ENCODE measurements at places on chromosomes 16 and 17.

DNA sequence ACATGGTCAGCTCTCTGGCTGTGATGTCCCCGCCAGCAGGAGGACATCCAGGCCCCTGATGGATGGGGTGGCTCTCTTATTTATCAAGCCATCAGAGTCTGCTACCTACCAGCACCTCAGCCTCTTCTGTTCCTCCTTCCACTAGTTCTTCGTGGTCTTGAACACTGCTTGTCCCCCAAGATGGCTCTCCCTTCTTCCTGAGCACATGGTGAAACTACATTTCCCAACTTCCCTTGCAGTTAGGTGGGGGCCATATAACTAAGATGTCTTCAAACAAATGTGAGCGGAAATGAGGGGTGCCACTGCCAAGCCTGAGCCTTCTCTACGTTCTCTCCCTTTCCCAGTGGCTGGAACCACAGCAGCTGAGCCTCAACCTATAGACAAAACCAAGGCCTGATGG, 29.8 kb upstream of the CCDC182 start:
- DNase-seq, result no peak

- no peak for DNase-seq
These were observed 17.9 kb downstream of the MYO18A start for GRCh38 chr17:29162082-29162908.

DNA sequence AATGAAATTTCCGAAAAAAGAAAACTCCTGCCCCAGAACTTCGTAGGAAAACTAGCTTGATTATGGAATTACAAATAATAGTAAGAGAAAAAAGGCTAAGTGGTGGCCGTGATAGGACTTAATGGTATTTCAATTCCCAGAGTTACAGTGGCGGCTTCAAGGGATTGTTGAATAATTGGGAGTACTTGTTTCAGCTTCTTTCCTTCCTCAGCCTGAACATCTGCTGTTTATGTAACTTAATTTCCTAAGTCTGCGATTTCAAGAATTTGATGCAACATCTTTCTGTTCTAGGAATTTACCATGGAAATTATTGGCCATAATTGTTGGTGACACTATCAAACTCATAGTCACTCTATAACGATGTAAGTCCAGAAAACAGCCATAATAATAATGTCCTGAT, 684 bp upstream of the APPBP2 start:
- no peak for DNase-seq

DNA sequence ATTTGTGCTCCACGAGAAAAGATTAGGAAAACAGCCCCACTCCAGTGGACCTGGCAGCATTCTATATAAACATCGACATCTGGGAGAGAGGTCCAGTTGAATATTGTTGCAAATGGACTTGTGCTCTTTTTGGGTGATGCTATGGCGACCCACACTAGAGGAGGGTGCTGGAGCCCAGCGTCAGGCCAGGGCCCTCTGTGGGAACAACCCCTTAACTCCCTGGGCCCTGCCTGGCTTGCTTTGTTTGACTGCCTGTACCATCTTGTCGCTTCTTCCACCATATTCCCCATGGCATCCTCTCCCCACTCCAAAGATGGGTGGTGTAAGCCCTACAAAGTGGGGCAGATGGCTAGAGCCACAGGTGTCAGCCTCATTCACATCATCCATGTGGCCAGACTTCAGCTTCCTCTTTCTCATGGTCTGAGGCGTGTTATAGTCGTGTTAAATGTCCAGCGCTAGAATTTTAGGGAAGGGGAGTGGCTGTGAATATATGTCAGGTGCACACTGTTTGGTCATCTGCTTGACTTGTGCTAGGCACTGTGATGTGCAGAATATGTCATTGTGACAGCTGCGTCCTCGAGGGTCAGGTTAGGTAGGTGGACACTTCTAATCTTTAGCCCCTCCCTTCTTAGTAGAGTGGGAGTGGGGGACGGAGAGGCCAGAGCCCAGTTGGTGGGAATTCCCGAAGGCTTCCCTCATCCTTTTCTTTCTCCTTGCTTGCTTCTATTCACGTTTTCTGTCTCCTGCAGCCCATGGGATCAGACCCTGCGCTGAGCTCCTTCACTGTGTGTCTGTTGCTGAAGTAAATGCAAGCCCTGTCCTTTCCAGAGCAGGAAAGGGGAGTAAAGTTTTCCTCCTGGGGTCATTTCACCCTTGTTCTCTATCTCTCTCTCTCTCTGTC, 49.8 kb downstream of the MPRIP start:
- no peak for DNase-seq

- no peak for DNase-seq
These were observed 3.6 kb upstream of the SLFN11 start for GRCh38 chr17:35377068-35377467.

- no peak for DNase-seq
These were observed 12.2 kb downstream of the GALNS start for GRCh38 chr16:88844419-88845036.

GRCh38 chr17:56842577-56842976, 8.6 kb downstream of the DGKE start:
- DNase-seq, result no peak

DNA sequence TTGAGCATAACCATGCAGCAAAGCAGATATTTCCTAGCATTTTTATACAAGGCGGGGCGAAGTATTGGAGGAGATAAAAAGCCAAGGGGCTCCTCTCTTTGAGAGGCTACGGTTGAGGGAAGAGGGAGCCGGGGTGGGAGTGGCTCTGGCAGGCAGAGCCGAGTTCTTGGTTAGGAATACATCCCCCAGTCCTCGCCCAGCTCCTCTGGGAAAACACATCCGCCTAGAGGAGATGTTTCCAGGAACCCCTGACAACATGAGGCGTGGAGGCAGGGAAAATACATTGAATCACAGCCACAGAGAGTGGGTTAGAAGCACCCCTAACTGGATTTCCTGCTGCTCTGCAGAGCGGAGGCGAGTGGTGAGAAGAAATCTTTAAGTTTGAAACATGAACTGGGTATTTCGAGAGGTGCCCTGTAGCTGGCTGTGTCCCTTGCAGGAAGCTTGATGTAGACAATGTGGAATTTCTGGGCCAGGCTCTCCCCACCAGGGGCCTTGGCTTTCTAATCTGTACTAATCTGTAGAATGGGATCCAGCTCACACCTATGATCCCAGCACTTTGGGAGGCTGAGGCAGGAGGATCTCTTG, 27.3 kb downstream of the TTYH2 start:
- DNase-seq, result no peak

DNA sequence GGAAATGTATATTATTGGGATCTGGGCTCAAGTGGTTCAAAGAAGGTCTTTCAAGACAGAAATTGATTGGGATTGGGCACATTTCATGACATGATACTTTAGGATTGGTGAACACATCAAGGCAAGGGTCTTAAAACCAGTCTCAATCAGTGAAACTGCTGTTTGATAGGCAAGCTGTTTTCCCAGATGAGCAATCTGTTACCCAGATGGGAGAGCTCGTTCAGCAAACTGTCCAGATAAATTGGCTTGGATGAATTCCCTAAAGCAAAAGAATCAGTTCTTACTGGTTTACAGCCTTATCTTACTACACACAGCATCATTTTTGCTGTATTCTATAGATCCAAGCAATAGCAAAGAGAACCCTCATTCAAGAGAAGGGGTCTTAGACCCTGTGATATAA, 31.0 kb upstream of the CNEP1R1 start:
- no peak for DNase-seq

GRCh38 chr17:82921426-82921825, 81.6 kb upstream of the ZNF750 start:
- DNase-seq, result no peak

GRCh38 chr16:29664091-29664921, 1.3 kb downstream of the SPN start:
- no peak for DNase-seq

DNA sequence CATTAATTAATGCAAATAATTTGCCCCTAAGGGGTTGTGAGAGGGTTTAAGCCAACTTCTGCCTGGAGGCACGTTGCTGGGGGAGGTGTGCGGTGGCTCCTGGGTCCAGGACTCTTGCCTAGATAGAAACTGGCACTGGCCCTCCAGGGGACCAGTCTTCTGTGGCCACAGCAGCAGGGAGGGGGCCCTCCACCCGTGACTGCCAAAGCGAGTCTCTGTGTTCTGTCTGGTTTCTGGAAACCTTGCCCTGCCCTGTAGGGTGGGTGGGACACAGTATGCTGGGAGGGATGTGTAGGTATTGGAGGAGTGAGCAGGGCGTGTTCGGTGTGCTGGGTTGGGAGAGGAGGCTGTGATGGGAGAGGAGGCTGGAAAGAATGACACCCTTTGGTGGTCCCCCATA, 78.8 kb downstream of the TBC1D16 start:
- DNase-seq, result no peak

- no peak for DNase-seq
These were observed 441 bp downstream of the VASN start for GRCh38 chr16:4372001-4372577.

GRCh38 chr17:14336418-14336817, 35.5 kb downstream of the HS3ST3B1 start:
- DNase-seq, result no peak

DNA sequence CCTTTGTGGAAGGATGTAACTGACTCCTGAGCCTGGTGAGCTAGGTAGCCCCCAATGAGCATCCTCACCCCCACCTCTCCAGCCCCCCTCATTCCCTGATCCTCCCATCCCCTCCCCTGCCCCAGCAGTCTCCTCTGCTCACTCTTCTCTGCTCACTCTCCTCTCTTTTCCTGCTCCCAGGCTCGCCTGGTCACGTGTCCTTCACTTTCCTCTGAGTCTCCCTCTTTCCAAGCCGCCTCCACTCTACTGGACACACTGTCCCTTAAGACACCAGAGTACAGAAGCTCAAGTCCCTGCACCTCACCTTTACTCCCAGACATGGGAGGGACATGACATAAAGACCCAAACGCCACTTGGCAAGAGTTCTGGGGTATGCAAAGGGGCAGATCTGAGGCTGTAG, 76.3 kb upstream of the RBL2 start:
- no peak for DNase-seq

GRCh38 chr17:12316021-12316420, 295.3 kb downstream of the MAP2K4 start:
- no peak for DNase-seq

GRCh38 chr17:47279062-47279801, 25.6 kb downstream of the ITGB3 start:
- peak; percentile 55 for DNase-seq

- DNase-seq, result no peak
These were observed 32.0 kb downstream of the SCPEP1 start for GRCh38 chr17:57009737-57010445.

- DNase-seq, result no peak
These were observed 12.1 kb upstream of the CBX8 start for GRCh38 chr17:79808763-79809529.

DNA sequence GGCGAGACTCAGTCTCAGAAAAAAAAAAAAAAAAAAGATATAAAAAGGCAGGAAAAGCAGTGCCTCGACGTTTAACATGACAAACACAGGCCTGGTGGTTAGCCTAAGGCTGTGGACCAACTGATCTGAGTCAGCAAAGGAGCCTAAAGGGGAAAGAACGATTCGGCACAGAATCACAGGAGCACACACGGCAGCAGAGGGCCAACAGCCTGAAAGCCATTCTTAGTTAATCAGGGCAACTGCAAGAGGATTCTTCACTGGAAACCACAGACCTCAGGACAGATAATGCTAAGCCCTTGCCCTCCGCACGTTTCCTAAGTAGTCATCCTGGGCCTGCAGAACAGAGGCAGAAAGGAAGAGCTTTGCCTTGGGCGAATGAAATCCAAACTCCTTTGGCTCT, 14.7 kb downstream of the TMEM11 start:
- DNase-seq, result no peak

DNA sequence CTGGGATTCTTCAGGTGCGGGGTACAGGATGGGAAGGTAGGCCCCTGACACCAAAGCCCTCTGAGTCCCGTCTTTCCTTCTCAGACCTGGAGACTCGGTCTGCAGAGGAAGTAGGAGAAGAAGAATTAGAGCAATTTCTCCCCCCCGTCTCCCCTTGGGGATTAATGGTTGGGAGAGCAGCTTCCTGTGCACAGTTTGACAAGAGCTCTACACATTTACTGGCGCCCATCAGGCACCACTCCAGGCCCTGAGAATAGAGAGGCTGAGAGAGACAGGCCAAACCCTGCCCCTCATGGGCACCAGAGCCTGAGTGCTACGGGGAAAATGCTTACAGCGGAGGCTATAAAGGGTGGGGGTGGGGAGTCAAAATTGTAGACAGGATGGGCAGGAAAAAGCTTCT, 3.5 kb upstream of the C16orf74 start:
- no peak for DNase-seq

GRCh38 chr17:74843352-74843627, 16.4 kb downstream of the GRIN2C start:
- no peak for DNase-seq

DNA sequence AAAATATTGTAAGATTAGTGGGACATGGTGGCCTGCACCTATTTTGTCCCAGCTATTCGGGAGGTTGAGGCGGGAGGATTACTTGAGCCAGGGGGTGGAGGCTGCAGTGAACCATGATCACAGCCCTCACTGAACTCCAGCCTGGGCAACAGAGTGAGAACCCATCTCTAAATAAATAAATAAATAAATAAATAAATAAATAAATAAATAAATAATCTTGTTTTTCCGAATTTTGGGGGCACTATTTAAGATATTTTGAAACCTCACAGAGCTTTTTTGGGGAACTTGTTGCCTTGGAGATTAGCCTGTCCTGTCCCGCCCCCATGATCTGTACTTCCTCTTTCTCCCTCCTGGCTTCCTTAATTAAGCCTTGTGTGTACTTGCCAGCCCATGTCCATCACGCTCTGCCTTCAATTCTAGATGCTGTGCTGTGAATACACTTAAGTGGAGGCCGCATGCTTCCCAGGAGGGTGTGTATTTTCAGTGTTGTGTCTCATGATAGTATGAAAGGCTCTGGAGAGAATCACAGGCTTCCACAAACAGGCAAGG, 4.4 kb downstream of the LGALS9 start:
- DNase-seq, result no peak

GRCh38 chr17:58305626-58306025, 23.0 kb downstream of the TSPOAP1 start:
- DNase-seq, result no peak

DNA sequence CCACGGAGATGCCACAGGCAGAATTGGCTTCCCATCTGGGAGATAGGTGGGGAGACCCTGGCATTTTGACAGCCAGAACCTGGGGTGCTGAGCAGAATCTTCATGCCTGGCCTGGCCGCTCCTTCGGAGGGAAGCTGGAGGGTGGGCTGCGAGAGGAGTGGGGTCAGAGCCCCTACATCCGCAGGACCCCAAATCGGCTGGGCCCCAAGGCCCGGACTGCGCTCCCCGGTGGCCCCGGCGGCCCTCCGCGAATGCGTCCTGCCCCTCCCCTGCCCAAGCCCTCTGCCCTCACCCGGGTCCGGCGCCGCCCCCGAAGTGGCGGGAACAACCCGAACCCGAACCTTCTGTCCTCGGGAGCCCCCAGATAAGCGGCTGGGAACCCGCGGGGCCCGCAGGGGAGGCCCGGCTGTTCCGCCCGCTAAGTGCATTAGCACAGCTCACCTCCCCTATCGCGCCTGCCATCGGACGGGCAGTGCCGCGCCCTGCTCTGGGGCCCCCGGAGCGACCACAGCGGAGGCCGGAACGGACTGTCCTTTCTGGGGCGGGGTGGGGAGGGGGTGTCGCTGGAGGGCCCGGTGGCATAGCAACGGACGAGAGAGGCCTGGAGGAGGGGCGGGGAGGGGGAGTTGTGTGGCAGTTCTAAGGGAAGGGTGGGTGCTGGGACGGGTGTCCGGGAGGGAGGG, 850 bp upstream of the PNMT start:
- DNase-seq, result no peak

Measured in thoracic aorta (tissue), 2 donors.